Ureter (tissue), 1 donor: ENCODE measurements at places on chromosomes 1 and 21. TPM values are rescaled to one million over a fixed set of nuclear protein-coding genes. Genes with fewer than 3 reads are reported as not detected.

The KIAA0040 gene
- total RNA-seq, result 25.3 TPM

GRCh38 chr1:19204446-19205266, 5.4 kb downstream of the UBR4 start:
- DNase-seq, result no peak

GRCh38 chr1:184838504-184838951, 83.9 kb upstream of the EDEM3 start:
- DNase-seq, result peak; percentile 73

- DNase-seq, result no peak
Measured at GRCh38 chr1:20702416-20702815, 15.4 kb downstream of the KIF17 start.

The NECTIN4 gene
- 75.6 TPM for total RNA-seq
